A172 (cell line): ENCODE measurements at places on chromosomes 5 and 9.

DNA sequence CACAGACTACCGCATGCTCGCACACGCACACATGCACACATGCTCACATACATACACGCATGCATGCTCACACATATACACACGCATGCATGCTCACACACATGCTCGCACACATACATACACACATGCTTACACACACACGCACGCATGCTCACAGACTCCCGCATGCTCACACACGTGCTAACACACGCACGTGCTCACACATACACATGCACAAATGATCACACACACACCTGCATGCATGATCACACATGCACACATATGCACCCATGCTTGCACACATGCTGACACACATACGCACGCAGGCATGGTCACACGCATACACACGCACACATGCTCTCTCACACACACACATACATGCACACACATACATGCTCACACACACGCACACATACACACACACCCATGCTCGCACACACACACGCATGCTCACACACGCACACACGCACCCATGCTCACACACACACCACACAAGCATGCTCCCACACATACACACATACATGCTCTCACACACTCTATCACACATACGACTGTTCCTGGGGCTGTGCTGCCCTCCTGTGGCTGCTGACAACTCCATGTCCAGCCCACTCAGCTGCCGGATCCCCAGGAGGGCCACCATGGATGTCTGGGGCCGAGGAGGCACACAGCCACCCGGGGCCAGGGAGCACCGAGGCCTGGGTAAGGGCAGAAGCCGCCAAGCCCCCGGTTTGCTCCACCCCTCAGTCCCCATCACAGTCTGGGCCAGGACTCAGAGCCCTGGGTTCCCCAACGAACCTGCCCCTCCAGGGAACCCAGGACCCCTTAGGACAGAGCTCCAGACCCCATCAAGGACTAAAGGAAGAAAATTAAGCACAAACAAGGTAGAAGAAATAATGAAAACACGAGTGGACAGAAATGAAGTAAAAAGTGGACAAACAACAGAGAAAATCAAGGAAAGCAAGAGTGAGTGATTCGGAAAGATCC lies 31.4 kb upstream of the EGFL7 start:
- peak; percentile 81 for DNase-seq

- no peak for DNase-seq
These were observed 20.1 kb downstream of the GRHPR start for GRCh38 chr9:37442556-37442955.

DNA sequence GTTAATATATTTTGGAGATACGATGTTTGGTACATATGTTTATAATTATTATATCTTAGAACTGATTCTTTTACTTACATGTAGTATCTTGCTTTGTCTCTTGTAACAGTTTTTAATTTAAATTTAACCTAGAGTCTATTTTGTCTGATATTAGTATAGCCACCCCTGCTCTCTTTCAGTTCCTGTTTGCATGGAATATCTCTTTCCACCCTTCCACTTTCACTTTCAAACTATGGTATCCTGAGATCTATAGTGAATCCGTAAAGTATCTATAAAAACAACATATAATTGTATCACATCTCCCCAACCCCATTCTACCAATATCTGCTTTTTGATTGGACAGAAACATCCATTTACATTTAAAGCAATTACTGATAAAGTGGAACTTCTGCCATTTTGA lies 7.2 kb downstream of the IRGM start:
- no peak for DNase-seq

GRCh38 chr5:7540736-7541485 lies 145.0 kb downstream of the ADCY2 start:
- no peak for DNase-seq

DNA sequence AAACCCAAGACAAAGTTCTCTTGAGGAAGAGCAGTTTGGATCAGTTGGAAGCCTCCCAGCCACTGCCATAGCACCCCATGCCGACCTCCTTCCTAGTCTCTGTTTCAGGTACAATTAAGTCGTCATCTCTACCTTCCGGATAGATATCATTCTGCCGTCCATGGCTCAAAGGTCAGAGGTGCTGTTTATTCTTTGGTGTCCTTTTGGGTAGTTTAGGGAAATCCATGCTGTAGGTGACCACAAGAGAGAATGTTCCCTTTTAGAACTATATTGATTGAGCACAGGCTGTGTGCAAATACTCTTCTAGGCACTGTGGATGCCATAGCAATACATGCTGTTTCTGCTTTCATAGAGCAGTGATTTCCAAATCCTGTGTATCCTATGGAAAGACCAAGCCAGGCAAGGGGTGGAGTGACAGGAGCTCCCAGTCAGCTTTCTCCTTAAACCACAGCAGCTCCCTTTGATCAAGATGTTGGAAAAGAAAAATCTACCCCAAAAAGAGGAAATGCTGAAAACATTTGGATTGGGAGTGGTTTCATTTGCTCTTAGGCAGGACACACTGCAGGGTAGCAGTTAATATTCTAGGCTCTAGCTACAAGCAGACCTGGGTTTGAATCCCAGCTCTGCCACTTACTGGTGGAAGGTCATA lies 127.9 kb downstream of the PALM2AKAP2 start:
- no peak for DNase-seq

DNA sequence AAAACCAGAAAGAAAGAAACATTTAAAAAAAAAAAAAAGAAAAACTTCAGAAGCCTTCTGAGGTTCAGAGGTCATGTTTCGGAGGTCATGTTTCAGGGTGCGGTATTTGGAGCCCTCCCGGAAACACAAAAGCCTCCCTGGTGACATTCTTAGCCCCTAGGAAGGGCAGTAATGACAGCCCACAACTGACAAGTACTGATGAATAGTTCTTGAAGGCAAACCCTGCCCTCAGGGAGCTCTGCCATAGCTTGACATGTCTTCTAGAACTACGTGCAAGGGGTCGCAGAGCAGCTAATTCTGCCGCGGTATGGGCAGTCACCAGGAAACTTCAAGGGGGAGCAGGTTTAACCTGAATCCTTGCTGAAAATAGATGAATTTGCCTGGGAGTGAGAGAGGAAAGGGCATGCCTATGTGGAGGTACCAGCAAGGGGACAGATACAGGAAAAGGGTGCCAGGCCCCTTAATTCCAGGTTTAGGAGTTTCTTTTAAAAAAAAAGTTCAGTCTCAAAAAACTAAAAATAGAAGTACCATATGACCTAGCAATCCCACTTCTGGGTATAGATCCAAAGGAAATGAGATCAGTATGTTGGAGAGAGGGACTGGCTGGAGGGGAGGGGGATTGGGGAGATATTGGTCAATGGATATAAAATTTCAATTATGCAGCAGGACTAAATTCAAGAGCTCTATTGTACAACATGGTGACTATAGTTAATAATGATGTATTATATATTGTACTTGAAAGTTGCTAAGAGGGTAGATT lies 98.4 kb downstream of the C9orf152 start:
- no peak for DNase-seq

GRCh38 chr9:134218230-134218629 lies 53.9 kb upstream of the RNU6ATAC start:
- DNase-seq = no peak

- DNase-seq = no peak
These were observed 132.4 kb downstream of the DAB2IP start for GRCh38 chr9:121783521-121784507.

GRCh38 chr9:31541721-31542281 lies 842.6 kb upstream of the ACO1 start:
- DNase-seq = no peak

DNA sequence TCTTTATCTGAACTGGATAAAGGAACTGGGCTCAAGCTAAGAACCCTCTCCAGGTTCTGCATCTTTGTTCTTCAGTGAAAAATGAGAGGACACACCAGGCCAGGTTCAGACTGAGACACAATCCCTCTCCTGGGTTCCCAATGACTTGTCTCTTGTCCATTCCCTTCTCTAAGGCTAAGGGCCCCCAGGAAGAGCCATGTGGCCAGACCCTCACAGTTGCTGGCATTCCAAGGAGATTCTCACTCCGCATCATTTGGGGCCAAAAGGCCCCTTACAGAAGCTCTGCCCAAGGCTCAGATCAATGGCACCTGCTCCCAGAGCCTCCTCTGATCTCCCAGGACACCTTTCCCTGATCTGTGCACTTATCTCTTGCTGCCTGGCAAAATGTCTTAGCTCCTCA lies 4.9 kb downstream of the IL4 start:
- no peak for DNase-seq

DNA sequence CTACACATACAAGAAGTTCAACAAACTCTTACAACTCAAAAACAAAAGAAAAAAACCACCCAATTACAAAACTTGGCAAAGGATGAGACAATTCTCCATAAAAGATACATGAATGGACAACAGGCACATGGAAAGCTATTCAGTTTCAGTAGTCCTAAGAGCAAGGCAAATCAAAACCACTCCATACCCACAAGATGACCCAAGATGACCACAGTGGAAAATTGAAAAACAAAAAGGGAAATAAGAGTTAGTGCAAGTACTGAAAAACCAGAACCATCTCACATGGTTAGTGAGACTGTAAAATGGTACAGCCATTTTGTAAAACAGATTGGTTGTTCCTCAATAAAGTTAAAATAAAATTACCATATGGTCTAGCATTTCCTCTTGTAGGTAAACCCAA lies 287.1 kb upstream of the CDH9 start:
- no peak for DNase-seq

DNA sequence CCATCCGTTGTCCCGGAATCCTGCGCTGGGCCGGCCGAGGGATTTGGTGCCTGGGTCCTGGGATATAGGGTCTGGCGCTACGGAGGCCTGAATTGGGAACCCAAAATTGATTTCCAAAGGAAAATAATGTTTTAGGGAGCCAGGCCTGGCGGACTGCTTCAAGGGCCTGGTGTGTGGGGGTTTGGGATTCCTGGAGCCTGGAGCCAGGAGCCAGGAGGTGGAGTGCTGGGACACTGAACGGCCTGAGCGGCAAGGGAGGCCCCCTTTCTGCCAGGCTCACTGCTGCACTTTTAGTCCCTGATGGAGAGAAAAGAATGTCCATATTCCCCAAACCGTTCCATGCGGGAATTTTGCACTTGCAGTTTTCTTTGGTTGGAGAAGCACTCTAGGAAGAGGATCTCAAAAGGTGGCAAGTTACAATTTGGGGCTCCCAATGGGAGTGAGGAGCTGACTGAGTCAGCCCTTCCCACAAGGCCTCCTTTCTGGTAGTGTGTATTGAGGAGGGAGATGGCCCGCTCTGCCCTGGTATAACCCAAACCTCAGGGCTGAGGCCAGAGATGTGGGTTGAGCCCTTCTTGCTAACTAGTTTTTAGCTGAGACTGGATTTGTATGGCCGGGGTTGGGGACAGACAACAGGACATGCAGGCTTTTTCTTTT lies 2.2 kb downstream of the LMX1B start:
- DNase-seq = no peak

- no peak for DNase-seq
These were observed 988.3 kb downstream of the TLE1 start for GRCh38 chr9:80701061-80701460.

DNA sequence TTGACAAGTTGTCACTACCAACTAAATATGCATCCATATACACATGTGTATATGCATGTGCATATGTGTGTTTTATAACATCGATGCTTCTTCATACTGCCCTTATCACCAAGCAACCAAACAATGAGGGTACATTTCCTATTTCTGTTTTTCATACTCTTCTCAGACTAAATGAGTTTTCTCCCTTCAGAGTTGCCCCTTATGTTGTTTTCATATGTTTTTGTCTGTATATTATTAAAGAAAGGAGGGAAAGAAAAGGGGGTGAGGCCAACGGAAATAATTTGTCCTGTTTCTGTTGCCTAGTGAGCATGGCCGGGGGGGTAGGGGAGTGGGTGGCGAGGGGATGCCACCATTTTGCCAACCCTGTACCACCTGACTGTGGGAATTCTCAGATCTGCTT lies 28.8 kb upstream of the NFIB start:
- no peak for DNase-seq

DNA sequence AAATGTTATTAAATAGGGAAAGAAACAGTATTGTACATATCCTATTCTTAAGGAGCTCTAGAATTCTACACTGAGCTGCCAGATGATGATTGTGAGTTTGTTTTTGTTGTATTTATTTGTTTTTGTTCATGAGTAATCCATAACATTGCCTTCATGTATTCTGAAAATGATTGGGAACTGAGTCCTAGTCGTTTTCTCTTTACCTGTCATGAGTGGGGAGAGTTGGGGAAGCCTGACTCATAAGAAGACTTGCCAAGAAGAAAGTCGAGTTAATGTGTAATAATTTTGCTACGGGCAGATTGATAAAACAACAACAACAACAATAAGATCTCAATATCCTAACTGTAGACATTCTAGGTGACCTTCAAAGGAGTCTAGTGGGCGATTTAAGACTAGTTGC lies 103.8 kb downstream of the ANKRD55 start:
- no peak for DNase-seq

DNA sequence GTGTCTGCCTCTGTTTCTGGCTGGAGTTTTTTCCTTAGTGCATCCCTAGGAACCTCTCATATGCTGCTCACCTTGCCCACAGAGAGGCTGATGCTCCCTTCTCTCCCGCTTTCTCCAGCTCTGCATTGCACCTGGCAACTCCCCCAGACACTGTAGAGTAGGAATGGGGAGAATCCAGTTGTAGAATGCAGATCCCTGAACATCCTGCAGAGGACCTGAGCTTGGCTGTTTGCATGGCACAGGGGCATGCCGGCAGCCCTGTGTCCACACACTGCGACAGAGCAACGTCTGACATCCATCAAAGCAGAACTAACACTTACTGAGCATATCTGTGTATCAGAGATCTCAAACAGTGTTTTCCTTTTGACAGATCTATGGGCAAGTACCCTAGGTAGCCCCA lies 19.9 kb downstream of the IDNK start:
- DNase-seq = no peak

DNA sequence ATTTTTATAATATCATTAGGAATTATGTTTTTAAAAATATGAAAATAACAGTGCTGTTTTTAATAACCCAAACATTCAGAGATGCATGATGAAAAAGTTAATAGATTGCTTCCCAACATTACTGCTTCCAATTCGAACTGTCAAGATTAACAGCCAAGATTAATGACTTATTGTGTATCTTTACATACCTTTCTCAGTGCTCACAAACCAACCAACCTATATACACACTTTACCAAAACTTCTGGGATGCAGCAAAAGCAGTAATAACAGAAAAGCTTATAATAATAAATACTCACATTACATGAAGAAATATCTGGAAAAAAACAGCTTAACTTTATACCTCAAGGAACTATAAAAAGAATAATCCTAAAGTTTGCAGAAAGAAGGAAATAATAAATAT lies 82.1 kb downstream of the TMEM232 start:
- DNase-seq = no peak

DNA sequence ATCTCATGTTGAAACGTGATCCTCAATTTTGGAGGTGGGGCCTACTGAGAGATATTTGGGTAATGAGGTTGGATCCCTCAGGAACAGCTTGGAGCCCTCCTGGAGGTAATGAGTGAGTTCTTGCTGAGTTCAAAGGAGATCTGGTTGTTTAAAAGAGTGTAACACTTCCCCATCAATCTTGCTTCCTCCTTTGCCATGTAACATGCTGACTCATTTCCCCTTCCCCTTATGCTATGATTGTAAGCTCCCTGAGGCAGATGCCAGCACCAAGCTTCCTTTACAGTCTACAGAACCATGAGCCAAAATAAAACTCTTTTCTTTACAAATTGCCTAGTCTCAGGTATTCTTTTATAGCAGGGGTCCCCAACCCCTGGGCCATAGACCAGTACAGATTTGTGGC lies 352.3 kb downstream of the SLCO4C1 start:
- DNase-seq = peak; percentile 27

GRCh38 chr9:124779368-124780059 lies 2.6 kb downstream of the OLFML2A start:
- DNase-seq = peak; percentile 94
